Right kidney (tissue), 9 donors: ENCODE measurements at places on chromosomes 5 and 9.

DNA sequence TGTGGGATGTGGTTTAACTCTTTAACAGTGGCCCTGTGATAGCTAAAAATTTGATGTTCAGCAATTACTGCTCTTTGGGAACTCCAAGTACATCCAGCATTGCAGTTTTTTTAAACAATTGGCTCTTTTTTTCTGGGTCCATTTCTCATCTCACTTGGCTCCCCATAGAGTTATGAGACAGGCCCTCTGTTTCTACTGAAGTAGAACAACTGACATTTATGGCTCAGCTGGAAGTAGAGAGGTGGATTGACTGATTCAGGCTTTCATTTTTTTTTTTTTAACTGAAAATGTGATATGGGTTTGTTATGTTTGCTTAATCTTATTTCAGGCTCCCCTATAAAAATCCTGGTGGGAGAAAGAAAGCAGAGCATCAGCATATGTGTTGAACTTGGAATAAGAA is 96.6 kb upstream of the CD180 start:
- no peak for DNase-seq

DNA sequence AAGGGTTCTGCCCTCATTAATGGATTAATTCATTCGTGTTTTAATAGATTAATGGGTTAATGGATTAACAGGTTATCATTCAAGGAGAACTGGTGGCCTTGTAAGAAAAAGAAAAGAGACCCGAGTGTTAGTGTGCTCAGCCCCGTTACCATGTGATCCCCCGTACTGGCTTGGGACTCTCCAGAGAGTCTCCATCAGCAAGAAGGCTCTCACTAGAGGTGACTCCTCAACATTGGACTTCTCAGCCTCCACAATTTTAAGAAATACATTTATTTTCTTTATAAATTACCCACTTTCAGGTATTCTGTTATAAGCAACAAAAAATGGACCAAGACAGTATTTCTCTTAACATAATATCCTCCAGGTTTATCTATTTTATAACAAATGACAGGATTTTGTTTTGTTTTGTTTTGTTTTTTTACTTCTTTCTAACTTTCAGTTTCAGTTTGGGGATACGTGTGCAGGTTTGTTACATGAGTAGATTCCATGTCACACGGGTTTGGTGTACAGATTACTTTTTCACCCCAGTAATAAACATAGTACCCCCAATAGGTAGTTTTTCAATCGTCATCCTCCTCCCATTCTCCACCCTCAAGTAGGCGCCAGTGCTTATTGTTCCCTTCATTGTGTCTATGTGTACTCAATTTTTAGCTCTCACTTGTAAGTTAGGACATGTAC is 456.1 kb downstream of the DNAH5 start:
- no peak for DNase-seq

DNA sequence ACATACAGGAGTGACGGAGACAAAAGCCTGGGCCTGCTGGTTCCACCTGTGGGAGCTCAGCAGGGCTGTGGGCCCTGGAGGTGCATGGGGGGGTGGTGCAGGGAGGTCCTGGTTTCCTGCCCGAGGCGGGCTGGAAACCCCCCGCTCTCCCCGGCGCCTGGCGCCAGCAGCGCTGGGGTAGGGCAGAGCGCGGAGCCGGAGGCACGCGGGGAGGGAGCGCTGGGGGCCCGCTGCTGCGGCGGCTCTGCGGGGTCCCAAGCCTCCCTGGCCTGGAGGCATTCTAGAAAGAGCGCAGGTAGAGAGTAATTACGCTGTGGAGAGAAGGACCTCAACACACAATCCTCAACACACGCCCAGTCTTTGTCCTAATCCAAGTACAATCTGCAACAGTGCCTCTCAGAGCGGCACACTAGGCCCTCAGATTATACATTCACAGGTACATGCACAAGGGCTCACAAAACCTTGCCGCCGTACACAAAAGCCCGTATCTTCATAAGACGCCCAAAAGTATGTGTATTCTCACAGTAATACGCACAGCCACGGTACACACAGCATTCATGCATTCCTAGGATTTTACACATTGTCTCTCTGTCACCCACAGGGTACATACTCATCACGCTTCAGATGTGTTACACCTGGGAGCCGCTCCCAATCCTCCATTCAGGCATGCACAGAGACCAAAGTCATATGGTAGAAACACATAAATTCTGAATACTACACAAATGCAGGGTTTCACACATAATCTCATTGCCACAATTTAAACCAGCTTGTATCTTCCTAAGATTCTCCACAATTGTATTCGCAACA is 2.1 kb upstream of the HAND1 start:
- DNase-seq, result peak; percentile 27

DNA sequence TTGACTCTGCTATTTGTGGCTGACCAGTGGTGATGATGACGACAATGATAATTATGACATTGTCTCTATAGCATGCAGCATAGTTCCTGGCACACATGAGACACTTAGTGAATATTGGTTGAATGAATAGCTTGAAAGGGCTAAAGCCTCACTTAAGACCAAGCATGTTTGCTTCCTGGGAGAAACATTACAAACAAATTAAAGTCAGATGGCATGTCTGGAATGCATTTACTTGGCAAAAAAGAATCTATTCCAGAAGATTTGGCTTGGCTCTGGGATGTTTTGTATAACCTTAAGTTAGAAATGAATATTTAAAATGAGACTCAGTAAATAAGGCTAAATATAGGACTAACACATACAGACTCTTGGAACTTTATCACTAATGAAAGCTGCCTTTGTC is 21.6 kb downstream of the GAS1 start:
- no peak for DNase-seq

GRCh38 chr5:5933651-5934050 is 444.7 kb downstream of the MED10 start:
- DNase-seq, result no peak

DNA sequence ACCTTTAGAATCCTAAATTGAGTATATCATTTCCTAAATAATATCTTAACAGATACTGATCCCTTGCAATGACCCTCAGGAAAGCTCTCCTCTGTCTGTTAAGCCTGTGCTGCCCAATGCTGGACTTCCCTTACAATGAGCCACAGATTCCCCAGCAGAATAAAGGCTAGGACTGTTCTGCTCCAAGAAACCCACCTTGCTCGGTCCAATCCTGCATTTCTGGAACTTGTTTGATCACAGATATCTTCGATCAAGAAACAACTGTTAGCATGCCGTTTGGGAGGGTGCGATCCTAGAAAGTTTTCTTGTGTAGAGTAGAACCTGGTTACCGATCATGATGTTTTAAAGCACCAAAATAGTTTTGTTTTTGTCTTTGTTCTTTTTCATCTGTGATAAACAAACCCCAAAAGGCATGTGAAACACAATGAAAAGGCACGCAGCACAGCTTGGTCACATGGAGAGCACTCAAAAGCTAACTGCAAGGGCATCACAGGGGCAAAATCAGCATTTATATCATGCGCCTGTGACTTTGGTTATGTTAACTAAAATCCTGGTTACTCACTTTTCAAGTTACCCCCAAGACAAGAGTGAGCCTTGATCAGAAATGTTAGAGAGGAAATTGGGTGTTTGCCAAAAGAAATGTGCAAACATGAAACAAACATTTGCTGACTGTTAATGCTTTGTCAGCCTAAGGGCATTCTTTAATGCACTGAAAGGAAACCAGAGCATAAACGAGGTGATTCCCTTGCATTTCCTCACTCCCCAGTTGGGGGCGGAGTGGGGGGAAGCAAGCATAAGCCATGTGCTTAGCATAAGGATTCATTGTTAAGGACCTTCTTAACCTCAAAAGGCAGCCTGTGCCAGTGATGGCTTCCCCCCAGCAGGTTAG is 61.9 kb upstream of the ADAMTS16 start:
- no peak for DNase-seq

DNA sequence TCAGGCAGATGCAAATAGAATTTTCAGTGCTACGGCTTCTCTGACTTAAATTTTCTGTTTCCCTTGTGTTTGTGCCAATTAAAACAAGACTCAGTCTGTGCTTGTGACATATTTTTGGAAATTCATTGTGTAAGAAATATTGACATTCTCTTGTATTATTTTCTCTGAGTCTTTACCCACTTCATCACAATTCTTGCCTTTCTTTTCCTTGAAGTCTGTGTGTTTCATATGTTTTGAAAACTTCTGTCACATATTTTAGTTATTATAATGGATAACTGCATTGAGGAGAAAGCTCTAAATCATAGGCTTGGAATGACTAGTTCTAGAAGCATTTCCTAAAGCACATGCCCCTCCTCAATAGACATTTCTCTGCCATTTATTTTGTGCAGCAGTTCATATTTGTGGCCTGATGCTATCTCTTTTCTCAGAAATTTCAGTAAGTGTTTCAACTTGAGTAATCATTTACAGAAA is 206.6 kb downstream of the PALM2AKAP2 start:
- no peak for DNase-seq

DNA sequence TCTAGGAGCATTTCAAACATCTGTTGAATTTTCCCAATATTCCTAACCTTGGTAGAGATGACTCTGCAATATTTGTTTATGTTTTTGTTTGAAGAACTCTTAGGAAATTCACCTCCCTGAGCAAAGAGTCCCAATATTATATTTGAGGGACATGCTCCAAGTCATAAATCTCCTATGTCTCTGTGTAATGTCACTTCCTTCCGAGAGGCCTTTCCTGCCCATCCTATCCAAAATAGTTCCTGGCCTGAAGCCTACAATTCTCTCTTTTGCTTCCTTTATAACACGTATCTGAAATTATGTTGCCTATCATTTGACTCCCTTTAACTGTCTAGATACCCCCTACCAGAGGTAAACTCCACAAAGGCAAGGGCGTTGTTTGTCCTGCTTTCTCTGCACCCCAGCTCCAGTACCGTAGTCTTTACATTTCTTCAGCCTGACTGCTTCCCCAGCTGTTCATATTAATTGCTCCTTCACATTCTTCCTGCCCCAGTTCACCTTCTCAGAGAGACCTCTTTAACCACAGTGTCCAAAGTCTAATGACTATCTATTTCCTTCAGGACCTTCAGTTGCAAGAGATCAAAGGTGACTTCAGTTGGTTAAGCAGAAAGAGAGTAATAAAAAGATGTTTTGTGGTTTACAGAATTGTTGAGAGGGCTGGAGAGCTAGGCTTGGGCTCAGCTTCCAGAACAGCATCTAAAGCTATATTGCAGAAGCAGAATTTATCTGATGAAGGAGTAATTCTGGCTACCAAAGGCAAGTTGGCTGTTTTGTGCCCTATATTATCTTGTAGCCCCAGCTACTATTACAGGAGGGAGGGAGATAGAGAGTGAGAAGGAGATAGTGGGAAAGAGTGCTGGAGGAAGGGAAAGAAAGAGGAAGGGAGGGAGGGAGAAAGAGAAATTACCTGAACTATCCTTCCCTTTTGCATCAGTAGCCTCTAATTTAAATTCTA is 109.3 kb upstream of the TMEM161B start:
- DNase-seq, result no peak

- no peak for DNase-seq
Observed at GRCh38 chr5:95327211-95327610, 42.3 kb upstream of the MCTP1 start.

DNA sequence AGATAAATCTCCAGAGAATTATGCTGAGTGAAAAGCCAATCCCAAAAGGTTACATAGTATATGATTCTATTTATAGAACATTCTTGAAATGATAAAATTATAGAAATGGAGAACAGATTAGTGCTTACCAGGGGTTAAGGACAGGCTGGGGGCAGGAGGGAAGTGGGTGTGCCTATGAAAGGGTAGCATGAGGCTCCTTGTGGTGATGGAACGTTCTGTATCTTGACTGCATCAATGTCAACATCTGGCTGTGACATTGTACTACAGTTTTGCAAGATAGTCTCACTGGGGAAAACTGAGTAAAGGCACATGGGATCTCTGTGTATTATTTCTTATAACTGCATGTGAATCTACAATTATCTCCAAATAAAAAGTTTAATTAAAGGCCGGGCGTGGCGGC is 22.3 kb downstream of the ORM2 start:
- no peak for DNase-seq

DNA sequence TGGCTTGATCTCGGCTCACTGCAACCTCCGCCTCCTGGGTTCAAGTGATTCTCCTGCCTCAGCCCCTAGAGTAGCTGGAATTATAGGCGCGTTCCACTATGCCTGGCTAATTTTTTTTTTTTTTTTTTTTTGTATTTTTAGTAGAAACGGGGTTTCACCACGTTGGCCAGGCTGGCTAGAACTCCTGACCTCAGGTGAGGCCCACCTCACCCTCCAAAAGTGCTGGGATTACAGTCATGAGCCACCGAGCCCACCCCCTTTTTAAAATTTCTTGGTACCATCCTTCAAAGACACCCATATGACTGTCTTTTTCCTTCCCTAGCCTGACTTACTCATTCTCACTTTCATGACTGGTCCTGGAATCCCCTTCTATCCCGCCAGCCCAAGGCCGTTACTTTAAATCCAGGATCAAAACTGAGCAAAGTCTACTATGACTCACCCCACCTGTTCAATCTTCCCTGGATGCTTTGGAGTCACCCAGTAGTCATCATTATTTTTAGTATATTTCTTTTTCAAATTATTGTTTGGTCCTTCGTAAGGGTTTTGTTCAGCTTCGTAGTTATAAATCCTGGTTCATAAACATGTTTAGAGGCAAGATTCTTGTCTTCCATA is 1.2 kb upstream of the TBCA start:
- no peak for DNase-seq

- DNase-seq, result no peak
Observed at GRCh38 chr5:134410822-134411221, 859 bp downstream of the CDKN2AIPNL start.

DNA sequence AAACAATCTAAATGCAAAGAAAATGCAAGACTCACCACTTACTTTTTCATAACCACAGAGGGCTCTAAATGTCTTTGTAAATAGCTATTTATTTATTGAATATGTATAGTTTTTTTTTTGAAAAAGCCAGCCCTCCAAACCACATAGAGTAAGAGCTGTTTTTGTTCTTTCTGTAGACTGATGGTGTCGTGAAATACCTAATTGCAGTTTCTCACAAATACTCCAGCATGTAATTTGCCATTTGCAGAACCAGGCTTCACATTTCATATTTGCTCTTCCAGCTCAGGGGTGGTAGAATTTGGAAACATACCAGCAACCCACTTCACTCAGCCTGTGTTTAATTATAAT is 159.8 kb downstream of the TMC1 start:
- DNase-seq, result no peak

- DNase-seq, result peak; percentile 9
Observed at GRCh38 chr5:18305288-18305924, 671.1 kb downstream of the TAF11L14 start.

DNA sequence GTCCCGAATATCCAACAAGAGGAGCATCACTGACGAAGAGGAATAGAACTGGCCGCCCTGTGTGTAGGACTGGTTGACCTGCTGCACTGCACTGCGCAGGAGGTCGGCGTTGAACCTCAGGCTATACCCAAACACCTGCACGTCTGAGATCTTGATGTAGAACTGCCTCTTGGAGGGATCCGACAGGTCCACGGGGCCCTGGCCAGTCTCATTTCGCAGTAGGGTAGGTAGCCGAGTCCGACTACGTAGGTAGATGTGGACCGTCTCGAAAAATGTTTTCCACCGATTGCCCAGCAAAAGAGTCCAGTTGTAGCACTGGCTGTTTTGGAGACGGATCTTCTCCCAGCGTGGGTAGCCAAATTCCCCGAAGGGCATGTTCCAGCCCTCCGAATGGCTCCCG is 202.0 kb downstream of the BRINP1 start:
- no peak for DNase-seq

- no peak for DNase-seq
Observed at GRCh38 chr5:82985763-82986162, 91.4 kb downstream of the TMEM167A start.
